ENCODE measurements at places on chromosomes 16 and 17. TPM values are rescaled to one million over a fixed set of nuclear protein-coding genes. Genes with fewer than 3 reads are reported as not detected.

DNA sequence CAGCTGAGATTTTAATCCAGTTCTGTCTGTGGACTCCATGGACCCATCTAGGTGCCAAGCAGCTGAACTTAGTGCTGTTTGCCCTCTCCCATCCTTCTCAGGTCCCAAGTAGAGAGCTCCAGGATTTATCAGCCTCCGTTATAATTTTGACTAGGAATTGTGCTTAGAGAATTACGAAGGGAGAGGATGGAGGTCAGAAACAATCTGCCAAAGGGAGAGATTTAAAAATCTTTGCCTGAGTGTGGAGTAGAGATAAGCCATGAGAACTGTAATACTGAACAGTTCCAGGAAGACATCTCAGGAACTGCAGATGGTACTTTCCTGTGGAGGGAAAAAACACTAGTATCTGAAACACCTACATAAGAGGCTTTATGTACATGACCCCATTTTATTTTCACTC lies 27.0 kb downstream of the CEP95 start:
- peak; percentile 36 for DNase-seq

DNA sequence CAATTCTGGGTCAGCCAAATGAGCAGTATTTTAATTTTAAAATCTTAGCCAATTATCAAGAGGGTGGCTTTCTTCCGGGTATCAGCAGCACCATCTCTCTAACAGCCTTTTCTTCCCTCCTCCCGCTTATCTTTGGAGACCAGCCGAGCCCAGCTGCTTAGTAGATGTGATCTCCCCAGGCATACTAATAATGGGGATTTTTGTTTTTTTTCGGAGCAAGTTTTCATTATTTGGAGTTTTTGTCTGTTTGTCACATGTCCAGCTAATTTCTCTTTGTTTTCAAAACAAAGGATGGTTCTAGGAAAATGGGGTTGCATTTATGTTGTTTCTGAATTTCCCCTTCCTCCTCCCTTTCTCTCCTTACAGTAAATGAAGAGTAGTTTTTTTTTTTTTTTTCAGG lies 170.5 kb upstream of the MPHOSPH6 start:
- no peak for DNase-seq

GRCh38 chr17:41647940-41648410 lies 23.6 kb upstream of the KRT17 start:
- DNase-seq: peak; percentile 63

DNA sequence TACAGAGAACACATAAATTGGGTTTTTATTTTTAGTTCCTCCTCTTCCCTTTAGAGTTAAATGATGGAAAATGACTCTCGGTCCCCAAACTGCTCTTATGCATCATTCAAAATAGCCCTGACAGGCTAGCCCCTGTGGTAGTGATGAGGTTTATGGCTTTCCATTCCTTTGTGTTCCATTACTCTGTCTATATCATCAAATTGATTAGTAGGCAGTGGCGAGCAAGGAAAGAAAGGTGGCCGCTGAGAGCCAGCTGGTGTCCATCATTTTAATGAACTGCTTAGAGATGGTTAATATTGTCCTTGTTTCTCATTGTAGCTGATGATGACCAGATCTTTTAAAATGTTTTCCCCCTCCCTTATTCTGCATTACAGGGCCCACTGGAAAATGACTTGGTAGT lies 179.5 kb downstream of the PHKB start:
- no peak for DNase-seq

DNA sequence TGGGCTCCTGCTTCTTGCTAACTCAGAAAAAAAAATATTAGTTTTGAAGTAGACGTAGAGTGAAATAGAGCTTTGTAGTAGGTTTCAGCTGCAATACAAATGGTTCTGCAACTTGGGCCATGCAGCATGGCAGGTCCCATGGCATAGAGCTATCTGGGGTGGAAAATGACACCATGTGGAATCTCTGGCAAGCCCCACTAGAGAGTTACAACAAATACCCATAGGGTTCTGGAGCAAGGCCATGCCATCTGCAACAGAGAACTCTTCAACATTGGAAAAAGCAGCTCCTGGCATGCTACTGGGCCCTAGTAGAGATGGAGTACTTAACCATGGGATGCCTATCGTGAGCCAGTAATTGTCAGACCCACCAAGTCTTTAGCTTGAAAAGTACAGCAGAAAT lies 25.3 kb upstream of the RBBP6 start:
- no peak for DNase-seq

GRCh38 chr17:80795754-80796153 lies 195.9 kb upstream of the CHMP6 start:
- no peak for DNase-seq

Gene CCL8
- polyA plus RNA-seq: not detected

Gene ZFP3
- 1.8 TPM for polyA plus RNA-seq

Data from endothelial cell of umbilical vein (primary cell).